Psoas muscle (tissue), 8 donors: ENCODE measurements at places on chromosomes 2 and 18. TPM values are rescaled to one million over a fixed set of nuclear protein-coding genes. Genes with fewer than 3 reads are reported as not detected.

CIAO1 gene
- total RNA-seq = 55.7 TPM

GKN2 gene
- total RNA-seq = not detected

CTAGE1 gene
- total RNA-seq = not detected

PROM2 gene
- 0.54 TPM for total RNA-seq

TSPYL6 gene
- not detected for total RNA-seq

DSG2 gene
- 1.8 TPM for total RNA-seq

TMEM182 gene
- total RNA-seq = 25.8 TPM

UPP2 gene
- total RNA-seq = not detected

TCF23 gene
- 0.63 TPM for total RNA-seq

DNA sequence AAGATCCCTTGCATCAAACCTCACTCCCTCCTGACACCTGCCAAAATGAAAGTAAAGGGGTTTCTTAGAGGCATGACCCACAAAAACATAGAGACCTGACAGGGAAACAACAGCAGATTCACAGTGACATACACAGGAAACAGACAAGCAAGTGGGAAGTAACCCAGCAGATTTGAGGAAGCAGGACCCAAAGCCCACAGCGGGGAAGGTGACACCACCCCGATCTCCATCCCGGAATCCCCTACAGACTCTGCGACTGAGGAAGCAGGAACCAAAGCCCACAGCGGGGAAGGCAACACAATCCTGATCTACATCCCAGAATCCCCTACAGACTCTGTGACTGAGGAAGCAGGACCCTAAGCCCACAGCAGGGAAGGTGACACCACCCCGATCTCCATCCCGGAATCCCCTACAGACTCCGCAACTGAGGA lies 21.6 kb downstream of the CIB4 start:
- H3K36me3 ChIP-seq = no peaks in the 10 kb centered on the region
- H3K27me3 ChIP-seq = no peaks in the 10 kb centered on the region
- DNase-seq = no peak
- no peaks in the 10 kb centered on the region for H3K4me1 ChIP-seq

GRCh38 chr18:63102941-63103744 lies 216.4 kb downstream of the BCL2 start:
- DNase-seq = no peak
- no peak overlapping the region for H3K4me3 ChIP-seq
- H3K27me3 ChIP-seq = no peaks in the 10 kb centered on the region
- no peaks in the 10 kb centered on the region for H3K36me3 ChIP-seq

- no peaks in the 10 kb centered on the region for H3K36me3 ChIP-seq
- H3K4me1 ChIP-seq = peaks cover 24% of the 10 kb centered on the region
- no peaks in the 10 kb centered on the region for H3K27me3 ChIP-seq
- H3K4me3 ChIP-seq = no peak overlapping the region
These were observed 73.6 kb upstream of the RTN4 start for GRCh38 chr2:55123851-55124269.

GRCh38 chr2:48161628-48162027 lies 255.3 kb upstream of the FBXO11 start:
- H3K27ac ChIP-seq = no peak overlapping the region
- DNase-seq = no peak
- H3K27me3 ChIP-seq = no peaks in the 10 kb centered on the region

- H3K27ac ChIP-seq = no peak overlapping the region
- H3K36me3 ChIP-seq = no peaks in the 10 kb centered on the region
- no peak overlapping the region for H3K4me3 ChIP-seq
These were observed 67.9 kb upstream of the TMEM17 start for GRCh38 chr2:62573936-62574335.

- no peaks in the 10 kb centered on the region for H3K36me3 ChIP-seq
- H3K4me3 ChIP-seq = no peak overlapping the region
- DNase-seq = no peak
- peak overlapping the region; percentile 52 for H3K27ac ChIP-seq
These were observed 2.1 kb upstream of the MAP3K2 start for GRCh38 chr2:127389778-127390435.

DNA sequence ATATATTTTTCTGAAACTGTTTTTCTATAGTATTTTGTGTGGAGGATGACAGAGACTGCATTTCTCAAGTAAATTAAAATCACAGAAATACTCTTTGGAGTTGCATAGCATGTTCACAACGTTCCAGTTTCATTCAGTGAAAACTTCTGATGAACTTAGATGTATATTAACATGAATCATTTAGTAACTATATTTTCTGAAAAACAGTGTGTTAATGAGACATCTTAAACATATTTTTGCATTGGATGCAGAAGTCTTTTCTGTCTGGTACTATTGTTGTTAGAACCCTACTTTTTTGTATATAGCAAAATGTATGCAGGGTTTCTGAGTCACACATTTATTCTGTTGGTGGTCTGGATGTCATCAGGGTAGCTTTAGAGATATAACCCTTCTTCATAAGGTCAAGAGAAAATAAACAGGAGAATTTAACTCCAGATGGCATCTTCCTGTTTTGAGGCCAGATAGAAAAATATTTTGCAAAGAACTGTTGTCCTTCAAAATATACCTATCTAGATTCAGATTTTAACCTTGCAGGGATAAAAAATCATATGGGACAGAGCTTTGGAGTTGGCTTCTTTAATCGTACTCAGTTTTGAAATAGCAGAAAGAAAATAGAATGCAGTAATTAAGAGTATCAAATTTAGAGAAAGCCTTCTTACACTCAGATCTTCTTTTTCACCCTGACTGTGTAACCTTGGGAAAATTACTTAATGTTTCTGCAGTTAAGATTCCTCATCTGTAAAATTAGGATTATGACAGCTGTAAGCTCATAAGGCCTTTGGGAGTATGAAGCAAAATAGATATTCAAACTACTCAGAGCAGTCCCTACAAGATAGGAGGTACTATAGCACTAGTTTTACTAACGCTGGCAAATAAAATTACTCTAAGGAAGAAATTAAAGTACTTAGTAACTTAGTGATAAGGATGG lies 5.3 kb downstream of the COL3A1 start:
- no peaks in the 10 kb centered on the region for H3K36me3 ChIP-seq
- H3K27me3 ChIP-seq = no peaks in the 10 kb centered on the region
- no peaks in the 10 kb centered on the region for H3K4me1 ChIP-seq
- H3K4me3 ChIP-seq = peak overlapping the region; percentile 52
- DNase-seq = no peak

DNA sequence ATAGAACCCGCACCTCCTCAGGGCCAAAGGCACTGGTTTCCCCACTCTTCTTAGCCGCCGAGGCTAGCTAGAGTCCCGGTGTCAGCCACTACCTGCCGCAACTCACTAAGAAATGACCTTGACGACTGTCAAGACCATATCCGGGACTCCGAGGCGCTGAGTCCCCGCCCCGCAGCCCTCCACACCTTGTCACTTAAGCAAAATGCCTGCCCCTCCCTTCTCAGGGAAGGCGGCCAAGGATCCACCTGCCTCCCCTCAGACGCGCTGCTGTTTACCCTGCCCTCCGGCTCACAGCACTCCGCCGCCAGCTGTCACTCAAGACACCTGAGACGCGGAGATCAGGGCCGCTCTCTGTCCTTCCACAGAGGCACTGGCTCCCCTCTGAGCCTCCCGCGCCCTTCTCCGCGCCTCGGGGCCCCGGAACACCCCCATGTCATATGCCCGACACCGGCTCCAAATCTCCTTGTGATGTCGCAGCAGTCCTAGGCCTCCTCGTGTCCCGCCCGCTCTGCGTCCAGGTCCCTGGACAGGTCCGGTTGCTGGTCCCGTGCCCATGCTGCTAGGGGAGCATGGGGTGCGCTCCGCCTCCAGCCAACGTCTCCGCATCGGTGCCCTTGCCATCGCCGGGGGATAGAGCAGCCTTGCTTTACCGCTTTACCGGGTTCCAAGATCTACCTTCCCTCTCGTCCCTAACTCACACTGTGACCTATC lies 32.5 kb upstream of the REG3G start:
- H3K27me3 ChIP-seq = peaks cover 6% of the 10 kb centered on the region
- H3K4me3 ChIP-seq = peak overlapping the region; percentile 25
- H3K27ac ChIP-seq = no peak overlapping the region
- no peaks in the 10 kb centered on the region for H3K36me3 ChIP-seq

DNA sequence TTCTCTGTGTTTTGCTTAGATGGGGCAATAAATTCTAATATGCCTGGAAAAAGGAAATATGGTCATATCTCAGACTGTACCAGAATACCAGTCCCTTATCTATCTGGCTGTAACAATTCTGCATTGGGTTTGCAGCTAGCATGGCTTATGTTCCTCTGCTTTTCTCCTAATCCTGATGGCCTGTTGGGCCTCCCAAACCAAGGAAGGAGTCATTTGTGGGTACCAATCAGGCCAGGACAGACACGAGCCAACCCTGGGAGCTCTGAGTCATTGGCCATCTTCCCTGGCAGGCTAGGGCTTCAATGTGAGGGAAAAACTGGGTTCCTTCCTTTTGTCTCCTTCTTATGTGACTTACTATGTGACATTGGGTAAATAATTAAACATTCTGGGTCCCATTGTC lies 12.0 kb downstream of the SMARCAL1 start:
- peak overlapping the region; percentile 75 for H3K27ac ChIP-seq
- peaks cover 36% of the 10 kb centered on the region for H3K4me1 ChIP-seq
- peaks cover 75% of the 10 kb centered on the region for H3K36me3 ChIP-seq

GRCh38 chr2:18413676-18414396 lies 146.6 kb downstream of the RDH14 start:
- H3K27ac ChIP-seq = no peak overlapping the region
- H3K4me1 ChIP-seq = no peaks in the 10 kb centered on the region
- H3K36me3 ChIP-seq = no peaks in the 10 kb centered on the region
- no peak for DNase-seq

DNA sequence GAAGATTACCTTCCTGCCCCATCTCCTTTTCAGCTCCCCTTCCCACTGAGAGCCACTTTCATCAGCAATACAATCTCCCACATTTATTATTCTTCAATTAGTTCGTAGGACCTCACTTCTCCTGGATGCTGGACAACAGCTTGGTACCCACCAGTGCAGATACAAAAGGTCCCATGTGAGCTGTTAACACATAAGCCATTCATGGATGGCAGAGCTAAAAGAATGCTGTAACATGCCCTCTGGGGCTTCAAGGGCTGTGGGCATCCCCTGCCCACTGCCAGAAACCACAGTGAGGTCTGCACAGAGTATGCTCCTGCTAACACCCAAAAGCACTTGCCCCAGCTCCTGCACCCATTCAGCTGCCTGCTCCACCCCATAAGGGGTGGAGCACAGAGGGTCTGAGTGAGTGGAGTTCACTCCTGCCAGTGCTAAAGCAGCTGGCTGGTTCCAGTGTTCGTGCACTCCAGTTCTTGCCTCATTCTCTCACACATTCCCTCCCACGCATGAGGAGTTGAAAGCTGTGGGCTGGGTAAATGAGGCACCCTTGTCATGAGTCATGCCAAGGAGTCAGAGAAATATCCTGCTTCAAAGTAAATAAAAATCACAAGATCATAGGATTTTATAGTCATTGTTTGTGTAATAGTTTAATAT lies 305.9 kb upstream of the TMEFF2 start:
- H3K4me3 ChIP-seq = no peak overlapping the region
- DNase-seq = no peak
- no peaks in the 10 kb centered on the region for H3K4me1 ChIP-seq
- no peaks in the 10 kb centered on the region for H3K27me3 ChIP-seq
- no peaks in the 10 kb centered on the region for H3K36me3 ChIP-seq
- no peak overlapping the region for H3K27ac ChIP-seq

DNA sequence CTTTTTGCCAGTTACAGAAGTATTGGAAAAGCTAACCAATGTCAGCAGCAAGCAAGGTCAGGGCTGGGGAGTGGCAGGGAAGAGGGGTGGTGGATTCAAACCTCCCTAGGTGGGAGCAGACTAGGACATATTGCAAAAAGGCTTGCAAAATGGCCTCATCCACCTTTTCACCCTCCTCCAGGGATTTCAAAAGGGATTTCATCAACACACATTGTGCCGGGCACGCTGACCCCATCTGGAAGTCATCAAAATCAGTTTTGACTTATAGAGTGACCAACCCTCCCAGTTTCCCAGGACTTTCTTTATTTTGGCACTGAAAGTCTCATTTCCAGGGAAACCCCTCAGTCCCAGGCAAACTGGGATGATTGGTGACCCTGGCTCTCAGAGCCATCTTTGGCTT lies 94.7 kb downstream of the BIN1 start:
- H3K27me3 ChIP-seq = no peaks in the 10 kb centered on the region
- no peaks in the 10 kb centered on the region for H3K36me3 ChIP-seq
- H3K4me3 ChIP-seq = no peak overlapping the region

GRCh38 chr18:1680108-1680507 lies 775.4 kb downstream of the ADCYAP1 start:
- H3K4me3 ChIP-seq = no peak overlapping the region
- no peaks in the 10 kb centered on the region for H3K4me1 ChIP-seq
- no peaks in the 10 kb centered on the region for H3K27me3 ChIP-seq
- H3K36me3 ChIP-seq = no peaks in the 10 kb centered on the region
- no peak for DNase-seq
- no peak overlapping the region for H3K27ac ChIP-seq

DNA sequence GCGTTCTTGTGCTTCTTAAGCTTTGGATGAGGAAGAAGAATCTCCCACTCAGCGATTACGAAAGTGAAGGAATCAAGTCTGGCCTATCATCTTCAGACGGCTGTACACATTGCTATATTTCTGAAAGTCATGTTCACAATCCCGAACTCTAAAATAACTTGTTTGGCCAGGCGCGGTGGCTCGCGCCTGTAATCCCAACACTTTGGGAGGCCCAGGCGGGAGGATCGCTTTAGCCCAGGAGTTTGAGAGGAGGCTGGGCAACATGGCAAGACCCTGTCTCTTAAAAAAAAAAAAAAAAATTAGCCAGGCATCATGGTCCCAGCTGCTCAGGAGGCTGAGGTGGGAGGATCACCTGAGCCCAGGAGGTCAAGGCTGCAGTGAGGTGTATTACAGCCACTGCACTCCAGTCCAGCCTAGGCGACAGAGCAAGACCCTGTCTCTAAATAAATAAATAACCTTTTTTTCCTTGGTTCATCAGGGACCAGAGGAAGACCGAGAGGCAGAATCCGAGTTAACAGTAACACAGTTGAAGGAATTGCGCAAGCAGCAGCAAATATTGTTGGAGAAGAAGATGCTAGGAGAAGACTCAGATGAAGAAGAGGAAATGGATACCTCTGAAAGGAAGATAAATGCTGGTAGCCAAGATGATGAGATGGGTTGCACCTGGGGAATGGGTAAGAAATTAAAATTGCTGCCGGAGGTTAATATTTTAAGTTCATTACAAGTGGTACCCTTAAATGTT lies 1.1 kb downstream of the SLC4A1AP start:
- H3K27ac ChIP-seq = peak overlapping the region; percentile 89
- no peak for DNase-seq
- peak overlapping the region; percentile 97 for H3K4me3 ChIP-seq
- peaks cover 7% of the 10 kb centered on the region for H3K36me3 ChIP-seq
- peaks cover 31% of the 10 kb centered on the region for H3K4me1 ChIP-seq

DNA sequence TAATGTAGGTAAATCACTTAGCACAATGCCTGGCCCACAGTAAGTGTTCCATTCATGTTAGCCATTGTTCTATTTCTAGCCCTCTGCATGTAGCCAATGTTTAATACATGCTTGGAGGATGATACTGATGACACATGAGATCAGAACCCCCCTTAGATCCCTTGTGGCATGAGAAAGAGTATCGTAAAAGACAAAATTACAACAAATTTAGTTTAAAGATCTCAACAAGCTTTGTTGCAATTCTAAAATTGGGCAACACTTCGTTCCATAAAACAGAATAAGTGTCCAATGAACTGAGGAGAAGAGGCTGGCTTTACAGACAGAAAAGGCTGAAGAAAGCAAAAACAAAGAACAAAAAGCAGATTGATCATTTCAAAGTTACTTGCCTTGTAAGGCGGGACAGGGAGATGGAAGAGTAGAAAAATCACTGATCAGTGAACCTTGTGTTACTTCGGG lies 148.7 kb upstream of the SLC1A4 start:
- H3K27me3 ChIP-seq = no peaks in the 10 kb centered on the region
- peak overlapping the region; percentile 32 for H3K27ac ChIP-seq
- peak overlapping the region; percentile 9 for H3K4me3 ChIP-seq
- peaks cover 4% of the 10 kb centered on the region for H3K4me1 ChIP-seq
